Stimulated activated CD8-positive, alpha-beta memory T cell treated with anti-CD3 and anti-CD28 coated beads, Interleukin-4, amount 100 ng/mL, for 4 hours (primary cell): ENCODE measurements at places on chromosomes 2 and 18.

DNA sequence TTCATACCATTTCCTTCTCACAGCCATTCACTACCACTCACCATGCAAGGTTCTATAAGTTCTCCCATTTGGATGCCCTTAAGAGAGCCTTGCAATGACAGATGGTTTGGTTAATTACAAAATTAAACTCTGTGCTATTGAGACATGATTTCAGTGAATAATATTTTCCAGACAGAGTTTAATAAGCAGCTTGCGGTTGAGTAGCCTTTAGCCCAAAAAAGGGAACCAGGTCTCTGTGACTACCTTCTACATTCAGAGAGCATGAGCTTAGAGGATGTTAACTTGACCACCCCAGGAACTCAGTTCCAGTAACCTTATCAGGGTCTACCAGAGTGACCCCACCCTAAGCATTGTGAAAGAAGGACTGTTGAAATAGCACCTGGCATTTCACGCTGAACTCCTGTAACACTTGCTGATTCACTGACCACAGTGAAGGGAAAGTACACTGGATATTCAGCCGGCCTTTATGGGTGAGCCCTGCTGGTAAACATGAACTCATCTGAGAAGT is 1173.1 kb upstream of the ZEB2 start:
- no peak for DNase-seq

DNA sequence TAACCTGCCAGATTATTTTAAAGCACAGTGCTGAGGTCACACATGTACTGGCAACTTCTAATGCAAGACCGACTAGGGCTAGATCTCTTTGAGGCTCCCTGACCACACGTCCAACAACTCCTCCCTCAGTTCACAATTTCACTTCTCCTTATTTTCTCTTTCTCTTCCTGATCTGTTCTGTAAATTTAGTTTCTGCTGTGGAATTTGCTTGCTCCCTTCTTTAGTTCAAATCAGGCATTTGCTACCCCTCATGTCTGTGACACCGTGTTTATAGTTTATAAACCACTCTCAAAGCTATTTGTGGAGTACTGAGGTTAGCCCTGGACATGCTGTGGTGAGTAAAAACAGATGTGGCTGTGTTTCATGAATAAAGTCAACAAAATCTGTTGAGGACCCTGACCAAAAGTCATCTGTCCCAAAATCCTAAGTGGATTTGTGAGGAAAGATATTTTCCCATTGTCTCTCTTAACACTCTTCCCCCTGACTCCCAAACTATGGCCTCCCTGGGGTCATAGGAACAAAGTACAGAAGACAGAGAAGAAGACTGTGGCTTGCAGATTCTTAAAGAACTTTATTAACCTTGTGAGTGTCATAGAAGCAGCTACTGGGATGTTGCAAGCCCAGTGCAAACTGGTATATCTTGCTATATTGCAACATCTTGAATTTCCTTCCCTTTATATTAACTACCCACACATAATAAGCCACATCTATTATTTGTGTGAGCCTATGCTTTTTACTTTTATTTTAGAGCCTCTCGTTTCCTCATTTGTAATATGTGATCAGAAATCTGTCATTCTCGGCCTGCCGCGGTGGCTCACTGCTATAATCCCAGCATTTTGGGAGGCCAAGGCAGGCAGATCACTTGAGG is 3.5 kb upstream of the NAGK start:
- no peak for DNase-seq

- no peak for DNase-seq
Observed at GRCh38 chr18:9392726-9393125, 58.2 kb downstream of the TWSG1 start.

- DNase-seq, result no peak
Observed at GRCh38 chr2:179487010-179487731, 222.5 kb upstream of the SESTD1 start.

DNA sequence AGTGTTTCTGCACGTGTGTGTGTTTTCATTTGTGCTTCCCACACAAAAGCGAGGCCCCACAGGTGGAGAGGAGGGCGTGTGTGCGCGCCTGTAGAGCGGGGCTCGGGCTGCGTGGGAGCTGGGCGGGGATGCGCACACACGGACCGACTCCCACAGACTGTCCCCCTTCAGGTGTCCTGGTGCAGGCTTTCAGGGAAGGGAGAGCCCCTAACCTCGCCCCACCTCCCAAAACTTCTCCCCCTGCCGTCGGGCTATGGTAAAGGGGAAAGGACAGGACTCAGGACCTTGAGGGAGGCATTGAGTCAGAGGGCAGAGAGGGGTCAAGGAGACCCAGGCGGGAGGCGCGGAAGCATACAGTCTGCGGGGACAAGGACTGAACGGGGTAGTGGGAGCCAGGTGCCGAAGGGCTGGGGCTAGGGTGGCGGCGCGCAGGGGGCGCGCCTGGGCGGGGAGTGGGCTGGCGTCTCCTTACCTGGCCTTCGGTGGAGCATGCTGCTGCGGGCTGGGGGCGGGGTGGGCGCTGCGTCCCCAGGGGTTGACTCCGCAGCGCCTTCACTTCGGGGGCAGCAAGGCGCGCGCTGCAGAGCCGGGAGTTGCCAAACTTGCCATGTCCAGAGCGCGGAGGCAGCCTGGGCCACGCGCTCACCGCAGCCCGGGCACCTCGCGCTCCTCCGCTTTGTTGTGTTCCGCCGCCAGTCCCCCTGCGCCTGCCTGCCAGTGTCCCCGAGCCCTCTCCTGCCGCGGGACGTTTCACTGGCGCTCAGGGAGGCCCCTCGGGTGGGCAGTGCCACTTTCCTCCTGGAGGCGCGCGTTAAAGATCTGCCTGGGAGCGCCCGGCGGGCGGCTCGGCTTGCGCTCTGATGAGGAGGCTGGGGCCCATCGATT is 302.0 kb downstream of the NCKAP5 start:
- DNase-seq, result no peak

GRCh38 chr2:71813807-71814470 is 333.7 kb downstream of the CYP26B1 start:
- DNase-seq, result no peak

- no peak for DNase-seq
Observed at GRCh38 chr2:207162316-207162715, 3.4 kb downstream of the KLF7 start.

DNA sequence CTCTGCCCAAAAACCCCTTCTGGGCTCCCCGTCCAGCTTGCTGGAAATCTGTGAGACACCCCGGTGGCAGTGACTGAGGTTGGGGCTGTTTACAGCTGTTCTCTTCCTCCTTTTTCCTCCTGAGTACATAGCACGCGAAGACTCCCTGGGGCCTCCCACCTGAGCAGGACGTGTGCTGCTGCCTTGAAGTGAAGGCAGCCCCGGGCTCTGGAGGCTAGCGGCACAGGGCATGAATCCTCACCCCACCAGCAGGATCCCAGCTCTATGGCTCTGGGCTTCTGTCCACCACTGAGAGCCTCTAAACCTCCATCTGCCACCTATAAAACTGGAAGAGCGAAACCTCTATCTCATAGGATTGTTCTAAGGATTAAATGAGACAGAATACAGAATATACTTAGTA is 182.5 kb downstream of the TMEM163 start:
- DNase-seq, result no peak

- DNase-seq, result no peak
Observed at GRCh38 chr2:160239436-160239835, 39.4 kb upstream of the ITGB6 start.

- no peak for DNase-seq
Observed at GRCh38 chr2:197915548-197916265, 111.3 kb downstream of the PLCL1 start.
